ENCODE measurements at places on chromosomes 6 and 20.

DNA sequence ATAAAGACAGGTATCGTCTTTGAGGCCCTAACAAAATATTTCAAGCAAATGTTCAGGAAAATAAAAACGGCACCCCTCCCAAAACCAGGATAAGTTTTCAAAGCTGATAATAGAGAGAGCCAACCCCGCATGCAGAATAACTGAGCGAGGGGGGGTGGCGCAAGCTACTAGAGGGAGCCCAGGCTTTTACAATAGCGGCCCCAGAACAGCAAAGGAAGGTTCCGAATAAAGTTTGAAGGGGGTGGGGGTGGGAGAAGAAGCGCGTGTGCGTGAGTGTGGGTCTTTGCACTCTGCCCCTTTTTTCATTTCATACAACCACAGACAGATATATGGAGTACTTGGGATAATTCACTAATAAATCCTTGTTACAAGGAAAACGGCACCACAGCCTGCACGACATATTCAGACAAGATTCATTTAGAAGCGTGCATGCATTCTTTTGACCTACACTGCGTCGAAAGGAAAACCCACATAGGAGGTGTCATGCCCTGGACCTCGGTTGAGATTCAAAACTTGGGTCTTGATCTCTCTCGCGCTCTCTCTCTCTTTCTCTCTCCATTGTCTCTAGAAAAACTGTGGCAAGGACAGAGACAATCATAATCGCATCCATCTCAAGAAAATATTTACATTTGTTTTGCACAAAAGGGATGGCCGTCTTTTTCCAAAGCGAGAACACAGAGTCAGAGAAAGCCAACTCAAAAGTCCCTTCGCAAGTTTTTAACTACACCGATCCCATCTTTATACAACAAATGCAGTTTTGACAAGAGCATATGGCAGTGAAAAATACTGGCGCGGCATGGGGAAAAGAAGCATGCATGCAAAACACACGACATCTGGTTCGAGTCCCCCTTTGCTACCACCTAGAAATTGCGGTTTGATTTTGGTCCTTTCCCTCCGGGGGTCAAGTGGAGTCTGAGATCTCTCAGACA lies 1.6 kb downstream of the OLIG3 start:
- DNase-seq = no peak

DNA sequence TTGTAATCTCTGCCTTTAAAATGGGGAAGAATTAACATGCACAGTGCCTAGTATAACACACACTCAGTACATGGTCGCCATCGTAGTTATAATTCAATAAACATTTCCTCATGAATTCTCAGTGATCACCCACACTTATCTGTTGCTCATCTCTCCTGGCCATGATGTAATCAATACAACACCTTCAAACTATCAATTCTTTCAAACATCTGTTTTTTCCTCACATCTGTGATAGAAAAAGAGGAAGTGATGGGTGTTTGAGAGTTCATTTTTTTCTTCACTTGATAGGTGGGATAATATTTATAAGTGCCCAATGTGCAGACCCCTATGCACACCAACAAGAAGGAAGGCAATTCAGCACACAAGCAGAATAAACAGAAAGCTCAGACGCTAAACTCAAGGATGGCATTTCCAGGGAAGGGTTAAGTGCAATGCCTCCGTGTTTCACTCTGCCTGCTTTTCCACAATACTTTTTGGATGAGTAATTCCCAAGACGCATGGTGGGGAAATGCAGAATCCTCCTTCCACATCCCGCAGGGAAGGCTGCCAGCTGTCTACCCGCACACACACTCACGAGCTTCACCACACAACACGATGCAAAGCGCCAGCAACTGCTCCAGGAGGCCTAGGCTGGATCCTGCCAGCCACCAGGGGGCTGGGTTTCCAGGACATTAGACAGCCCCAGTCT lies 100.3 kb downstream of the GMPR start:
- no peak for DNase-seq

GRCh38 chr6:2454180-2454579 lies 208.8 kb upstream of the GMDS start:
- DNase-seq = no peak

- DNase-seq = no peak
Observed at GRCh38 chr20:31680286-31681127, 42.2 kb downstream of the BCL2L1 start.

GRCh38 chr6:38522322-38522721 lies 117.4 kb downstream of the BTBD9 start:
- no peak for DNase-seq

- no peak for DNase-seq
Observed at GRCh38 chr6:35185302-35185681, 28.5 kb upstream of the SCUBE3 start.

DNA sequence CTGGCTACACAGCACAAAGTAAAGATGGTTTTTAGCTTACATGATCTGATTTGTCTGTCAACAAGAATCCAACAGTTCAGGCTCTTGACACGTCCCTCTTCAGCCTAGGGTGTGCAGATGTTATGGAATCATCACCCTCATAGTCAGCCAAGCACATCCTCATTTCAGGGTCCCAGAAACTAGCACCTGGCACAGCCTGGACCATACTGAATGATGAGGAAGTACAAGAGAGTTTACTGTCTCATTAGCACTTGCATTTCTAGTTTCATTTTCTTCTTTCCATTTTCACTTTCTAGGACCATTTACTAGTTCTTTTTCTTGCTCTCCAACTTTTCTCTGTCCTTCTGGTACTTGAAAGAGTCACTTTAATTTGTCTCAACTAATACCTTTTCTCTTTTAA lies 6.5 kb downstream of the RIPOR2 start:
- no peak for DNase-seq
